ENCODE measurements at places on chromosomes 4 and X.

DNA sequence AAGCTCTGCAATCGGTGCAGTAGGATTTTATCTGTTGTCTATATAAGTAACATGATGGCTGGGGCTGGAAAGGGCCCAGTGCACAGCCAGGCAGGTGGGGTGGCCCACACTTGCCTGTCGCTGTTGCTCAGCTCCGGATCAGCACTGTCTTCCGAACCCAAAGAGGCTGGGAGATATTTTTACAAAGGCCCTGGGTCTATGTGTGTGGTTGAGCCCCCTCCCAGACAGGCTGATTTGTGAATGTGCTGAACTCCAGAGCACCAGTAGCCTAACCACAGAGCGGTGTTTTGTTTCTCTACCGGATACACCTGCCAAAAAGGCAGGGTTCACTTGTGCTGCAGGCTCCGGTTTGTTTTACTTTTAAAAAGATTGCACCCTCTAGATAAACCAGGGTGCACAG, 33.5 kb upstream of the CHRNA9 start:
- DNase-seq, result no peak

DNA sequence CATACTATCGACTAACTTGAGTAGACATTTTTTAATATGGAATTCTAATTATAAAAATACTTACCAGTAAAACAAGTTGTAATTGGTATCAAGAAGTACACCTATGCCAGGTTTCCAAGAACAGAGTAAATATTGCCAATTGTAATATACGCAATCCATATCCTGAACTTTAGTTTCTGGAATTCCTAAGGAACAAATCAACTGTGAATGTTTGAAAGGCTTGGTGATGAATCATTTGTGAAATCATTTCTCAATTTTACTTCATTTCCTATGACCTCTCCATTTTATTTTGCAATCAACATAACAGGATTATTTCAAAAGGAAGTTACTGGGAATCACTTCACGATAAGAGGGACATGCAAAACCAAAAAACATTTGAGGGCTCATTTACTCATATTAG, 3.7 kb downstream of the IL13RA2 start:
- DNase-seq, result peak; percentile 44

- DNase-seq, result peak; percentile 75
Observed at GRCh38 chr4:84920617-84921016, 45.9 kb downstream of the WDFY3 start.

- peak; percentile 22 for DNase-seq
Observed at GRCh38 chr4:10164877-10165283, 48.3 kb upstream of the WDR1 start.

GRCh38 chrX:101785142-101785541, 125.5 kb upstream of the ARMCX2 start:
- DNase-seq, result no peak

DNA sequence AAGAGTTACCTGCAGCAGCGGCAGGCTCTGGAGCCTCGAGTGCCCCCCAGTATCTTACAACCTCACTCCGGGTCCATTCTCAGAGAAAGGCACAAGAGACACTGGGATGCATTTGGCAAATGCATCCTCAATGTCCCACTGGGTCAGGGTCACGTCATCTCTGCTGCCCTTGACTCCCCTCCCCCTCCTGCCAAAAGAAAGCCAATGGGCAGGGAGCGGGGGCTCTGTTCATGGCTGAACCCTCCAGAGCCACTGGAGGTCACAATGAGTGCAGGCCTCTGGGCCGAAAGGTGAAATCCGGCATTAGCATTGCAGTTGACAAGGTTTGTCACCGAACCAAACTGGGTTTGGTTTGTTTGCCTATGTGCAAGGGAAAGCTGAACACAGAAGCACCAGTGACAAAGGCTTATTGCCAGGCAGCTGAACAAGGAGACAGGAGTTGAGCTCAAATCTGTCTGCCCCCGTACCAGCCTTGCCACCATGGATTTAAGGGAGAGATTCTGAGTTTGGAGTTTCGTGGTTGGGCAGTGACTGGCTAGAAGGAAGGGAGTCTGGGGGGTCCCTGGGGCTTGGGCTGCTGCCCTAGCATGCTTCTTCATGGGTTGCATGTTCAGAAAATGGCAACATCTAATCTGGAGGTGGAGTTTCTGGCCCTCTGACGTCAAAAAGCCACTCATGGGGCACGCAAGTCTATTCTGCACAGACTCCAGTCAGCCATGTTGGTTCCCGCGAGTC, 64.3 kb downstream of the HTRA3 start:
- no peak for DNase-seq

Measured in fibroblast of skin of right quadriceps (primary cell).